ENCODE measurements at places on chromosomes 2 and 18.

DNA sequence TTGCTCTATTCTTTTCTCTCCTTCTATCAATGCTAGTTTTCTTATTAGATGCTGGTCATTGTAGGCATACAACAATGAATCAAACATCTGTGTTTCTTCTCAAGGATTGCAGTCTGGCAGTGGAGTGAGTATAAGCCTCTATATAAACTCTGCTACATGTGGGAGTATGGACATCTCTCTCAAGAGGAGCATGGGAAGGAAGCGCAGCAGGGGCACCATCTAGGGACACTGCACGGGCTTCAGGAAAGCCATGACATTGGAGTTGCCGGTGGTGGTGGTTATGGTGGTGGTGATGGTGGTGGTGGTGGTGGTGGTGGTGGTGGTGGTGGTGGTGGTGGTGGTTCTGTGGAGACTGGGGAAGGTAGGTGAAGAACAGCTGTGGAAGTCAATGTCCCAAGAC lies 462.6 kb downstream of the RNF144A start:
- no peak for DNase-seq

GRCh38 chr2:224813578-224813977 lies 97.4 kb upstream of the CCDC195 start:
- no peak for DNase-seq

DNA sequence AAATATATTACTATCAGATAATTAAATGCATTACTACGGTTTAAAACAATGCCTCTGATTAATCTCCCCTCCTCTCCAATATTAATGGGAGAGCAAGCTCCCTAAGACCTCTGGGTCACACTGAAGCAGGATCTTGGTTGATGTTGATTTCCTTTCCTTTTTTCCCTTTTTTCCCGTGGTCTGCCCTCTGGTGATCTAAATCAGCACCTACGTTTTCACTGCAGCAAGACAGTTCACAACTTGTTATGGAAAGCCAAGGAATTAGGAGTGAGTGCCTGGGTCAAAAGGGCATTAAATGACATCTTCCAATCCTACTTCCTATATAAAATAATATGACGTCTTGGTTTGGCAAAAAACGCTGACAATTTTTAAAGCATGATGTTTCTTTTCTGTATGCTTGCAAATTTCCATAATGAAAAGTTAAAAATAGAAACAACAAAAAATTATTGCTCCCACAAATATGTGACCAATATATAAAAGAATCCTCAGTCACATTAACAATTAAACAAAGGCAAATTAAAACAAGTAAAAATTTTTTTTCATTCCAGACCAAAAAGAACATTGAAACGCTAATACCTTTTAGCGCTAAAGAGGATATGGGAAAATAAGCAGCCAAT lies 7.9 kb upstream of the CFAP36 start:
- no peak for DNase-seq

DNA sequence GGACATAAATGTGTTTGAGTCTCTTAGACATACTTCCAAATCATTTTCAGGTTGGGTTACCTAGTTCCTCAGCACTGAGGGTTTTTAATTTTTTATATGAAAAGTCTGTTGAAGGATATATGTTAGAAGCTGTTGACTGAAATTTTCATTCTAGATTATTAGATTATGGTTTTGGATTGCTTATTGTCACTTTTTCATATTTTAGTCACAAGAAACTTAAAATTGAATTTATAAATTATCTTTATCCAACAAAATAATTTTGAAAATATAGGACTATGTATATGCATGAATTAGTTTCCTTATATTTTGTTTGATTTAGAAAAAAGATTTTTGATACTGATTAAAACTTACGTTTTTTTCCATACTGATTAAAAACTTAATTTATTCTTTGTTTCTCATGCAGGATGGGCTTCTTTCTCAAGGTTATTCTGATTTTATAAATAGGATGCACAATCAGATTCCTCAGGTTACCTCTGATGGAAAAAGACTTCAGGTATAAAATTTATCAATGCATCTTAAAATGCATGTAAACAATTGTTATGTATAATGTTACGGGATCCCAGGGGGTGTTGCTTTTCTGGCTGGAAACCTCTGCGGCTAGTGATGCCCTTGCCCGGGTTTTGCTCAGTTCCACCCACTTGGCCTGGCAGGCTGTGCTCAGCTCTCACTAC lies 26.2 kb downstream of the DDX1 start:
- DNase-seq = no peak

- DNase-seq = no peak
These were observed 66.2 kb downstream of the ESCO1 start for GRCh38 chr18:21534327-21534726.

- peak; percentile 33 for DNase-seq
These were observed 68.4 kb upstream of the MSH2 start for GRCh38 chr2:47334356-47335136.

DNA sequence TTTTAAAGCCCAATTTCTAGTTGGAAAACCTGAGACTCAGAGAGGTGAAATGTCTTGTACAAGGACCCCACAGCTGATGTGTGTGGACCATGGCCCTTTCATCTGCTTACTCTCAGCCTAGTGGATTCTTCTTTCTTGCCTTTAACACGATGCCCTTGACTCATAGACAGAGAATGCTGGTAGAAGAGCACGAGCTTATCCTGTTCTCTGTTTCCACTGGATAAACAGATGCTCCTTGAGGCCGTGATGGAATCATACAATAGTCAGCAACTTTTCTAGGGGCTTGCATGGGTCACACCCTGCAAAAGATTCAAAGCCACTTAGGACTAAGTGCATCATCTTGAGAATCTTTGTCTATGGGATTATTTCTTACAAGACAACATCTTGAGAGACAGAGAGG lies 50.9 kb downstream of the MYCN start:
- no peak for DNase-seq

DNA sequence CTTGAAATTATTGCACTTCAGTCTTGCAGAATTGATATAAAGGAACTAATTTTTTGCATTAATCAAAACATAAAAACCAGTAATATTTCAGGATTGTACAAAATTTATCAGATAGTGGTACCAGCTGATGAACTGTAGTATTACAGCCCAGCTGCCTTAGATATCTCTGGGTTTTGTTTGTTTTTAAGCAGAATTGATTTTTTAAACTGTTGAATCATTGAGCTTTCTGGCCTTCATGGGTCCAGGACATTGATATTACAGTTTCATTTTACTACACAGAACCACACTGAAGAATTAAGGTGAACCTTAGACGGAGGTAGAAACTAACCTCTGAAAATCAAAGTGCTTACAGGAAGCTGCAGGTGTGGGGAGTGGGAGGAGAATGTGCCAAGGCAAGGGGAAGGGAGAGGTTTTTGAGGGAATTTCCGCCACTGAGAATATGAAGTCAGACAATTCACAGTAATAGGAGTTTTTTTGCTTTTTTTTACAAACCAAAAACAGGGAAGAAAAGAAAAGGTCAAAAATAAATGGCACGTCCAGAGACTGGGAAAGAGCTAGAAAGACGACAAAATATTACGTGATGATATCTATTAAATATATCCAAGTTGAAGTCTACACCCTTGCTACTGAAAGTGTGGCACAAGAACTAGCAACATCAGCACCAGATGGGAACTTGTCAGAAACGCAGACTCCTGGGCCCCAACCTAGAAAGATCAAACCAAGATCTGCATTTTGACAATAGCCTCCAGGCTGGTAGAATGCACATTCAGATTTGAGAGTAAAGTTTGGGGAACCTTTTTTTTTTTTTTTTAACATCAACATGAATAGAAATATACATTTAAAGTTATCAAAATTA lies 40.8 kb upstream of the SPAG16 start:
- no peak for DNase-seq

- DNase-seq = no peak
These were observed 67.5 kb downstream of the COPS8 start for GRCh38 chr2:237153181-237153580.

DNA sequence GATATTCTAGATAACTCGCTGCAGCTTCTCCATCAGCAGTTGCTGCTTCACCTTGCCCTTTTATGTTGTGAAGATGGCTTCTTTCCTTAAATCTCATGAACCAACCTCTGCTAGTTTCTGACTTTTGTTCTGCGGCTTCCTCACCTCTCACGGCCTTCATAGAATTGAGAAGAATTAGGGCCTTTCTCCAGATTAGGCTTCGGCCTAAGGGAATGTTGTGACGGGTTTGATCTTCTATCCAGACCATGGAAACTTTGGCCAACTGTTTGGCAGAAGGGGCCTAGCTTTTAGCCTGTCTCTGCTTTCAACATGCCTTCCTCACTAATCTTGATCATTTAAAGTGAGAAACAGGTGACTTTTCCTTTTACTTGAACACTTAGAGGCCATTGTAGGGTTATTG lies 199.9 kb downstream of the CYP26B1 start:
- no peak for DNase-seq

GRCh38 chr2:153536115-153536514 lies 57.6 kb upstream of the RPRM start:
- no peak for DNase-seq

DNA sequence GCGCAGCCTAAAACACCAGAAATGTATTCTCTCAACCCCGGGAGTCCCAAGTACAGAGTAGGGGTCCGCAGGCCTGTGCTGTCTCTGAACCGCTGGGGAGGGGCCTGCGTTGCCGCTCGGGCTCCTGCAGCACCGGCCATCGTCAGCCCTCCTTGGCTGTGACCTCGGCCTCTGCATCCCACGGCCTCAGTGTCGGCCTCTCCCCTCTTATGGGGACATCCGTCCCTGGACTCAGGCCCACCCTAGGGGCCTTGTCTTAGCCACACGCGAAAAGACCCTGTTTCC lies 50.5 kb downstream of the KCNG2 start:
- no peak for DNase-seq

GRCh38 chr2:11100130-11100529 lies 55.1 kb upstream of the SLC66A3 start:
- no peak for DNase-seq

- DNase-seq = no peak
These were observed 221.4 kb downstream of the CLIP4 start for GRCh38 chr2:29336341-29337241.

GRCh38 chr2:149218497-149218896 lies 111.9 kb upstream of the LYPD6 start:
- DNase-seq = no peak

DNA sequence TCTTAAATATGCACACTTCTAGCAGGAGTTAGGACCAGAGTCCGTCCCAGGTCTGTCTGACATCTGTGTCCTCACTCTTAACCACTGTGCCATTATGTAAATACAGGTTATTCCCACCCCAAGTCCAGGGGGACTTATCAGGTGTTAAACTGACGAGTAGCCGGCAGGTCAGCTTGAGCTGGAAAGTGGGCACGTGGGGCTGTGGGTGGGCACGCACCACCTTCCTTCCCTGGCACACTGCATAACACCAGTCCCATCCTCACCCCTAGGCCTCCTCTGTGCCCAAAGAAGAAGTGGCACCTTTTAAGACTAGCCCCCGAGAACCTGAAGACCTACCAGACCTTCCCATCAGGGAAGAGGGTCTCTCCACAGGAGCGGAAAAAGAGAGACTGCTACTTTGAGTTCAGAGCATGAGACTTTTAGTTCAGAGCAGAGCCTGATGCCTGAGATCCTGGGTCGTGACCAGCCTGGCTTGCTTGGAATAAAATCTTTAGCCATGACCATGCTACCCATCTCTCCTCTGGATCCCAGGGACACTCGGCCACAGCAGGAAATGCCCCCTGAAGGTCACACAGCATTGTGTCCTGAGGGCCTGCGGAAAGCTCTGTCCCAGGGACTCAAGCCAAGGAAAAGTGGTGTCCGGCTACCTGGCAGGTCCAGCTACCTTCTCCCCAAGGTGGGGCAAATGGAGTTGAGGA lies 62.0 kb downstream of the CIB4 start:
- no peak for DNase-seq

- DNase-seq = no peak
These were observed 3.5 kb upstream of the UGT1A1 start for GRCh38 chr2:233756429-233757081.

DNA sequence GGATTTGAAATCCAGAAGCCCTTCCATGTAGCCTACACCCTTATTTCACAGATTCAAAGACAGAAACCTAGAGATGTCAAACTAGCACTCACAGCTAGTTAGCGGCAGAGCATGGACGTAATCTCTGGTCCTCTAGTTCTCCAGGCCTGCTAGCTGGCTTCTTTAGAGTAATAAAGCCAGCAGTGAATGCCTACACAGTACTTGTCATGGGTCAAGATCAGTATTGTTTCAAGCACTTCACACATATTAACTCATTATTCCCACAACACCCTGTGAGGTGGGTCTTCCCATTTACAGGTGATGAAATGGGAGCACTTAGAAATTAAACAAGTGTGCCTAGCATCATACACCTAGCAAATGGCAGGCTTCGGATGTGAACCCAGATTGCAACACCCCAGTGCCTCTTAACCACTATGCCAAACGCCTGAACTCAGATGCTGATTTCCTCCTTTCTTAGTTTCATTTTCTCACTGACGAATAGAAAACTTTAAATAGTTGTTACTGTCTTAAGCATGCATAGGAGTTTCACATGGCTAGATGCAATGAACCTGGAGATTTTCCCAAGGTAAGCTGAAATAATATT lies 14.5 kb upstream of the ZBTB14 start:
- DNase-seq = no peak

DNA sequence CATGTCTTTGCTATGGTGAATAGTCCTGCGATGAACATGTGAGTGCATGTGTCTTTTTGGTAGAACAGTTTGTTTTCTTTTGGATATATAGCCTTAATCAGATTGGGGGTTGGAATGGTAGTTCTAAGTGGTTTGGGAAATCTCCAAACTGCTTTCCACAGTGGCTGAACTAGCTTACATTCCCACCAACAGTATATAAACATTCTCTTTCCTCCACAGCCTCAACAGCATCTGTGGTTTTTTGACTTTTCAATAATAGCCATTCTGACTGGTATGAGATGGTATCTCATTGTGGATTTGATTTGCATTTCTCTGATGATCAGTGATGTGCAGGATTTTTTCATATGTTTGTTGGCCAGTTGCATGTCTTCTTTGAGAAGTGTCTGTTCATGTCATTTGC lies 112.2 kb upstream of the SESTD1 start:
- no peak for DNase-seq

DNA sequence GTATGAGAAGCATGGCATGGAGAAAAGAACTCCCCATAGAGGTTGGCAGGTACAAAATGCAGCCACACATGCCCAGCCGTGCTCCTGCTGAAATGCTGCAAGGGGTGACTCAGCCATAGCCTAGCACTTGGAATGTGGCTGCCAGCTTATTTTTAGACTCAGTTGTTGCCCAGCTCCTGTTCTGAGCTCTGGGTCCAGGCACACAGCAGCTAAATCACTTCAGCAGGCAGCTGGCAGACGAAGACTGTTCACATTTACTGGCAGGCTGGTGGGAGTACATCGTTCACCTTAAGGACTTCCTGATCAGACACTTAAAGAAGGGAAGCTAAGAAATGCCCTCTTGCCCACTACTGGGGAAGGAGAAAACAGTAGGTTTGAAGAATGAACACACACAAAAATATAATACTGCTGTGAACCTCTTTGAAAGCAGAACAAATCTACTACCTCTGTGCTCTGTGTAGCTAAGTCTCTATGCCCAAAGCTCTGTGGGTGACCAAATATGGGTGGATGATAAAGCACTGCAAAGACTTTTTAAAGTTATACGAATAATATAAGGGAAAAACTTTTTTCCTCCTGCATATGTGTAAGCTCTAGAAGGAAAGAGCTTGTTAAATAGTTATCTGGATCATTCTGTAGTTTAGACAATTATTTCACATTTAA lies 146.1 kb downstream of the LNPK start:
- DNase-seq = no peak

GRCh38 chr2:105055613-105056012 lies 17.7 kb downstream of the MRPS9 start:
- DNase-seq = no peak

All from ovary (tissue), 10 donors.